ENCODE measurements at places on chromosomes 6 and 20.

DNA sequence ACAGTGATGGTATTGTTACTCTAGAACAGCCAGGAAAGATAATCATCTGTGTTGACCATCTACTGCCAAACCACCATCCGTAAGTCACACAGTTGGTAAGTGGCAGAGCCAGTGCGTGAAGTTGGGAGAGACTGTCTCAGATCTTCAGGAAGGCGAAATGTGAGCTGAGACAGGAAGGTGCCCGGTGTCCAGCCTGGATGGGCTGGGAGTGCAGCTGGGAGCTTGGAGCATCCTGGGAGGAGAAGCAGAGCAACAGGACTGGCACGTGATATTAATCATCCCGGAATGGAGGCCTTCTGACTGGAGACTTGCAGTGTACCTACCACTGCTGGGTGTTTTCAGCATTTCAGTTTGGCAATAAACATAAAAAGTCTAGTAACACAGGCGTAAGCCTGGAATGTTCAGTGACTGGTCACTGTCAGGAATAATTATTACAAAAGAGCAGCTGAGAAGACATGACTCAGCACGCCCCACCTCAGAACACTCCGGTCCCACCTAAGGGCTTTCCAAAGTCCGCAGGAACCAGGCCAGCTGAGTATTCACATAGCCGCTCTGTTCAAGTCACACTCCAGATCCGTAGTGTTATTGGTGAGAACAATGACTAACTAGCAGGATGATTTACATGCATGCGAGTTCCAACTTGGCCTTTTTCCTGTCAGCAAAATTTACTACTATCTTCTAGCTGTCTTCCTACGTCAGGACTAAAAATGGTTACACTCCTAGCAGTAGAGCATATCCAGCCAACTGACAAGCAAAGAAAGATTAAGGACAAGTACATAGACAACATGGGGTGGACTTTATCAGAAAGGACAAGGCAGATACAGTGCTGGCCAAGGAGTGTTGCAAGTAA, 45.1 kb upstream of the PNRC1 start:
- no peak for DNase-seq

- DNase-seq, result no peak
Observed at GRCh38 chr6:46961232-46961631, 39.5 kb upstream of the ADGRF5 start.

DNA sequence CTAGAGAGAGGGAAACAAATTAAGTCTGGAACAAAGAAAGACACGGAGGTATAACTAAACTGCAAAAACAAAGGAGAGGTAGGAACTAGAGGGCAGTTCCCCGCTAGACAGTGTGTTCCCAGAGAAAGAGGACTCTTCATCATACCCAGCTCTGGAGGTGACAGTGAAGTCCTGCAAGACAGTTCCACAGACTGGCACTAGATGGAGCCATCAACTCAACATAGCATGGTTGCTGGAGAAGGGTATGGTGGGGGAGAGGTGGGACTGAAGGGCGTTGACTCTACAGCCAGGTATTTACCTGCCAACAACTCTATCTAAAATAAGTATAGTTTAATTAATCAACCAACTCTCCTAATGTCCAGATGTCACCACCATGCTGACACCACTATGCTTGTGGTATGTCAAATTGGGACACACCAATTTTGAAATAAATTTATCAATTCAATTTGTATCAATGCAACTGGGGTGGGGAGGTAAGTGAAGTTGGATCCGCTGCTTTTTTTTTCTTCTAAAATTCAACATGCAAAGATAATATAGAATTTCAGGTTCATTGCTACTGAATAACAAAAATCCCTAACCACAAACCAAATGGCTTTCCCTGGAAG, 9.7 kb downstream of the BACH2 start:
- peak; percentile 45 for DNase-seq

GRCh38 chr6:27894839-27895762, 17.1 kb downstream of the OR2B2 start:
- peak; percentile 80 for DNase-seq

- no peak for DNase-seq
Observed at GRCh38 chr6:157865249-157865648, 42.2 kb downstream of the SNX9 start.

DNA sequence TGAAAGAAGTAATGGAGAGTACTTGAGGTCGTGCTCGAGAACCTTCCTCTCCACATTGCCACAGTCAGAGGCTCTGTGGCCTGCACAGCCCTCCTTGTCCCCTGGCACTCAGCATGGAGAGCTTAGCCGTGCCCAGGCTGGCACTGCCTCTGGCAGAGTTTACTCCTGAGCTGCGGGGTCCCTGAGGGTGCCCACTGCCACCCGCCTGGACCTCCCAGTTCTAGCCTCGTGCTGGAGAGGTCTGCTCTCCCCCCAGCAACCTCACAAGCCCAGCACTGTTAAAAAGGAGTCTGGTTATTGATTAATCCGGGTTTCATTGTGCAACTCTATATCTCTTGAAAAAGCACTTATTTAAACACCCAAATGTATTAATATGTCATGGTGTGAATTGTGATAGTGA, 226.8 kb downstream of the TMEM242 start:
- no peak for DNase-seq

DNA sequence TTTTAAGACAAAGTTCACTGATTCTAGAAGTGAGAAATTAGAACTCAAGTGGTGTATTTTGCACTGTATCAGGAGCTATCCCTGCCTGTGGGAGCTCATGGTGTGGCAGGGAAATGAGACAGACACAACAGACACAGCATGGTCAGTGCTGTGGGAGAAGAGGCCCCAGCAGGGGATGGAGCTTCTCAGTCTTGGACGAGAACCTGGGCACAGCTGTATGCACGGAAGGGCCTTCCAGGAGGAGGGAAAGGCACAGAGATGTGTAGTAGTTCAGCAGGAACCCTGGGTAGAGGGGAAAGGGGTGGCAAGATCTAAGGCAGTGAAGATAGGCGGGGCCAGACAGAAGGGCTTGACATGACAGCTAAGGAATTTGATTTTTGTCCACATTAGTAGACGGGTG, 48.8 kb upstream of the KIF25 start:
- DNase-seq, result no peak

DNA sequence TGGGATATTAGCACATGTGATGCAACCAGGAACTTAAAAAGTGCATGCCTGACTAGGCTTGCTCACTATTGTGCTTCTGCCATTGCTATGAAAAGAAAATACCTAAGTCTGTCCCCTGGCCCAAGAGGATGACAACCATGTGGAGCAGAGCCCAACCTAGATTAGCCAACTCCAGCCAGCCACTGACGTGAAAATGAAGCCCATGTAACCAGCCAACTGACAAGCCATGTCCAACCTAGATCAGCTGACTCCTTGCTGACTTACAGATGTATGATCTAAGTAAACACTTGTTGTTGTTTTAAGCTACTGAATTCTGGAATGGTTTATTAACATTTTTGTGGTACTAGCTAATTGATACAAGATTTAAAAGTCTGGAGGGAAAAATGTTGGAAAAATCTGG, 47.5 kb downstream of the PIGU start:
- no peak for DNase-seq

DNA sequence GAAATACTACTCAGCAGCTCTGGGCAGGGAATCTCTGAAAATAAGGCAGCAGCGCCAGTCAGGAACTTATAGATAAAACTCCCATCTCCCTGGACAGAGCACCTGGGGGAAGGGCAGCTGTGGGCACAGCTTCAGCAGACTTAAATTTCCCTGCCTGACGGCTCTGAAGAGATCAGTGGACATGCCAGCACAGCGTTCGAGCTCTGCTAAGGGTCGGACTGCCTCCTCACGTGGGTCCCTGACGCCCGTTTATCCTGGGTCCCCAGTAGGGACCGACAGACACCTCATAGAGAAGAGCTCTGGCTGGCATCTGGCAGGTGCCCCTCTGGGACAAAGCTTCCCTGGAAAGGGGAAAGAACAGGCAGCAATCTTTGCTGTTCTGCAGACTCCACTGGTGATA, 59.0 kb downstream of the COL21A1 start:
- no peak for DNase-seq

DNA sequence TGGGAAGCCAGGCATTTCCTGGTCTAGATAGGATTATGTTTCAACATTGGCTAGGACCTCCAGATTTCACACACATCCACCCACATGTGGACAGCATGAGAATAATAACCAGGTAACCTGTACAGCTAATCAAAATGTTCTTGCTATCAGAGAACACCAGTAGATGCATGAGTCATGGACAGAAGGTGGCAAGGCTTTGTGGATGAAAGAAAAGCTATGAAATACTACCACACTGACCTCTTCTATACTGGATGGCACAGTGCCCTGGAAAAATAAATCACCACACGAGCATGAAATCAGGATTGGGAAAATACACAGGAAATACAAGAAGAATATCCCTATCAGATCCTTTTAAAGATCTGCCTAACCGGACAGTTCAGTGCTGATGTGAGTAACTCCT, 113.0 kb downstream of the GMDS start:
- no peak for DNase-seq

- DNase-seq, result peak; percentile 78
Observed at GRCh38 chr20:49610691-49611538, 43.0 kb upstream of the PTGIS start.

GRCh38 chr6:5942591-5942990, 64.1 kb downstream of the NRN1 start:
- no peak for DNase-seq

- no peak for DNase-seq
Observed at GRCh38 chr6:39388606-39389483, 66.3 kb upstream of the KCNK16 start.

DNA sequence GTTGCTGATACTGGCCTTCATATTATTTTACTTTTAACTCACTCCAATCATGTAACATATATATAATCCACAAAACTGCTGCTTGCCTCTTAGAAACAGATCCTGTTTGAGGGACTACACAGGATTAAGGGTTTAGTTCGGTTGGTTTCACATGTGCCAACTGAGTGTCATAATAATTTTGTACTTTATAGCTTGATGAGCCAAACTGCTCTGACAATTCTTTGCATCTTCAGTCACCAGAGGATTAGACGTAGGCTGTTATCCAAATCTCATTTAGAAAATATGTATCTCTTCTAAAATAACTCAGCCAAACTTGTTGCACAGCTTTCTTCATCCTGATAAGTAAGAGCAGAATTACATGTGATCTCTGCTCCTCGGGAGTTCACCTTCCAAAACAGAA, 643.6 kb upstream of the PTCHD4 start:
- no peak for DNase-seq

GRCh38 chr6:12075067-12075563, 63.0 kb downstream of the HIVEP1 start:
- no peak for DNase-seq

GRCh38 chr6:51620971-51621370, 466.4 kb downstream of the PKHD1 start:
- no peak for DNase-seq

DNA sequence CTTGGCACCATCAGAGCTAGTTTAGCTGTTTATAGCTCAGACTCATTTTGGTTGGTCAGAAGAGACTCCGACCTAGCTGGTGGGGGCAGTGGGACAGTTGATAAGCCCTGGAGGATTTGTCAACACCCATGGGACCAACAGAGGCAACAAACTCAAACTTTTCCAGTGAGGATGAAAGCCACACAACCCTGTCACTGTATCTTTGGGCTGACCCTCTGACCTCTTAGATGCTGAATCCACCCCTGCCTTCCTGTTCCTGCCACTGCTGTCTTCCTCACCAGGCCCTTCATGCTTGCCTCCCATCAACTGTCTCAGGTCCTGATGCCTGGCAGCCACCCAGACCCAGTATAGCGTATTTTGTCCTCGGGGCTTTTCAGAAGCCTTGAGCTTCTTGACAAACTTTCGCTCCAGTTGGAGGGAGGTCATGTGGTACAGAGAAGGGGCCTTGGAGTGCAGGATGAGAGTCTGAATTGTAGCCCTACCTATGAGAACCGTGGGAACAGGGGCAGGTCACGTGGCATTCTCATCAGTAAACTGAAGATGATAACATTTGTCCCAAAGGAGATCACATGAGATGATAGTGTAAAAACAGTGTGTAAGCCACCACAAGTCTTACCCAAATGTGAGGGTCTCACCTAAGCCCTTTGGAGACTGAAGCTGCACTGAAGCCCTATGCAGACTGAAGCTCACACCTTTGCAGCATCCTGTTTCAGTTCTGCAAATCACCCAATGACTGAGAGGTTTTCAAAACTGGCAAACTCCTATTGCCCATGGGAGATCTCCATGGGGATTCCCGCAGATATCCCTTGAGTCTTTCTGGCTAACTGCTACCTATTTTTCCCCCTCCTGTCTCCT, 72.0 kb upstream of the F13A1 start:
- no peak for DNase-seq

DNA sequence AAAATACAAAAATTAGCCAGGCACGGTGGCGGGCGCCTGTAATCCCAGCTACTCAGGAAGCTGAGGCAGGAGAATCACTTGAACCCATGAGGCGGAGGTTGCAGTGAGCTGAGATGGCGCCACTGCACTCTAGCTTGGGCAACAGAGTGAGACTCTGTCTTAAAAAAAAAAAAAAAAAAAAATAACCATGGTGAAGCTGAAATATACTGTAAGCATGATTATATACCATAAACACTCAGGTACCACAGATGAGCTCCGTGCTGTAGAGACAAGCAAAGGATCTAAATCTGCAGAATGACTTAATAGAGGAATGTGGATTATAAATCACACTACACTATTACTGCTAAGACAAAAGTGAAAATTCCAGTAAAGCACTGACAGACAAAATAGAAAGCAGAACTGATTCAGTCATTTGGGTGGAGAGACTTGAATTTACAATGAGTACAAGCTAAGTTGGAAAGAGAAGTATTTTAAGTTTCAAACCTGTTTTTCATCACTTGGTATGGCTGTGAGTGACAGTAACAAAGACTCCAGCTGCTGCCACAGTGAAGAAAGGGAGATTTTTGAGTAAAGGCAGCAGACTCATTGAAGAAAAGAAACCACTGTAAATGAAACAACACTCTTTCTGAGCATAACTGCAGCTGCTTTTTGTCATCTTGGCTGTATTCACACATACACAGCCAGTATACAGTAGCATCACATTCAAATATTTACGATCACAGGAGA, 322.1 kb downstream of the RNGTT start:
- no peak for DNase-seq

DNA sequence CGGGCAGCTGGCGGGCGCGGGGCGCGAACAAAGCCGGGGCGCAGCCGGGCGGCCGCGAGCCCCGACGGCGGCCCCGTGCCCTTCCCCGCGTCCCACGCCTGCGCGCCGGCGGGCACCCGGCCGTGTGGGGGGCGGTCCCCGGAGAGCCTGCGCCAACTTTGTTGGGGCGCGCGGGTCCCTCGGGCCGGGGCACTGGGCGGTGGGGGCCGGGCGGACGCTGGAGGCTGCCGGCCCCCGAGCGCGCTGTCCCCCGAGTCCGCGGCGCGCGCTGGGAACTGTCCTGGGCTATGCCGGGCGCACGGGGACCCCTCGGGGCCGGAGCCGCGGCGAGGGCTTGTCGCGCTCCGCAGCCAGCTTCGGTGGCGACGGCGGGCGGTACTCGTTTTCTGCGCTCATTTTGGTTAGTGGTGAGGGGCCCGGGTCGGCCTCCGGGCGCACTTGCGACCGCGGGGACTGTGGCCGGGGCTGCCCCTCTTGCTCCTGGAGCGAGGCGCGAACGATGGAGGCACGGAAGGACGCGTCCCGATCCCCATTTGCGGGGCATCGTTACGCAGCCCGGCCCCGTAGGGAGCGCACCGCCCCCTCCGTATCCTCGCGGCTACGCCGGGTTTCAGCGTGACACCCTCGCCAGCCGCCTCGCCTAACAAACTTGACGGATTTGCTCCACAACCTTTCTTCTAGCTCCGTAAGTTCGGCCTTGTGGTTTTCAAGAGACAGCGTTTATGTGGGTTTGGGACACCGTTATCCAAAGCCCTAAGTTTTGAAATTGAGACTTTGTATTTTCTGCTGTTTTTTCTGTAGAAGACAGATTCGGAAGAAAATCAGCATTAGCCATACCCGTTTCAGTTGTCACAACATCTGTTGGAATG, 622 bp downstream of the SS18L1 start:
- DNase-seq, result peak; percentile 18

- no peak for DNase-seq
Observed at GRCh38 chr6:125197795-125198269, 44.3 kb downstream of the TPD52L1 start.

All from HAP-1 (cell line).